ENCODE measurements at places on chromosomes 6 and 20.

- DNase-seq, result no peak
These were observed 52.4 kb upstream of the MRPS10 start for GRCh38 chr6:42269974-42270510.

DNA sequence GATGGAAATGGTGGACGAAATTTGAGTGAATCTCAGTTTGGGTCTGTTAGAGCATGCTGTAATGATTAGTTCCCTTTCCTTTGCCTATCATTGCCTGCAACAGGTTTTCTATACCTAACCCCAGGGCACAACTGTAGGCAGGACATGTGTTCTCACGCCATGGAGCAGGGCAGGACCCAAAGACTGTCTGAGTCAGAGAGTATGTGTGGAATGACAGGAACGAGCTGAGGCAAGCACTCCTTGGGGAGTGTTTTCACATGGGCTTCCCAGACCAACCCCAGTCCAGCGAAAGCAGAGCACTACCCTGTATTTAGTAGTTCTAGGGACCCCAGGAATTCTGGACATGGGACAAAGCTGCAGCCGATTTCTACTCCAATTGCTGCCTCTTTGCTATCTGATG, 234.2 kb downstream of the HACE1 start:
- no peak for DNase-seq

- no peak for DNase-seq
These were observed 138.7 kb downstream of the MYB start for GRCh38 chr6:135319819-135320218.

DNA sequence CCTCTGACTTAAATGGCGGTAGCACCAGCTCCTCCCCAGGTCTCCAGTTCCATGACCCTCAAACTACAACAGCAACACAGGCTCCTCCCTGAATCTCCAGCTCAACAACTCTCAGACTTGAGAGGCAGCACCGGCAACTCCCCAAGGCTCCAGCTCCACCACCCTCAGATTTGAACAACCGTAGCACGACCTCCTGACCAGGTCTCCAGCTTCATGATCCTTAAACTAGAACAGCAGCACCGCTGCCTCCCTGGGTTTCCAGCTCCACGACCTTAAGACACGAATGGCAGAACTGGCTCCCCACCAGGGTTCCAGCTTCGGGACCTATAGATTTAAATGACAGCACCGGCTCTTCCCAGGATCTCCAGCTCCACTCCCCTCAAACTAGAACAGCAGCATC, 325.8 kb downstream of the PREX1 start:
- no peak for DNase-seq

DNA sequence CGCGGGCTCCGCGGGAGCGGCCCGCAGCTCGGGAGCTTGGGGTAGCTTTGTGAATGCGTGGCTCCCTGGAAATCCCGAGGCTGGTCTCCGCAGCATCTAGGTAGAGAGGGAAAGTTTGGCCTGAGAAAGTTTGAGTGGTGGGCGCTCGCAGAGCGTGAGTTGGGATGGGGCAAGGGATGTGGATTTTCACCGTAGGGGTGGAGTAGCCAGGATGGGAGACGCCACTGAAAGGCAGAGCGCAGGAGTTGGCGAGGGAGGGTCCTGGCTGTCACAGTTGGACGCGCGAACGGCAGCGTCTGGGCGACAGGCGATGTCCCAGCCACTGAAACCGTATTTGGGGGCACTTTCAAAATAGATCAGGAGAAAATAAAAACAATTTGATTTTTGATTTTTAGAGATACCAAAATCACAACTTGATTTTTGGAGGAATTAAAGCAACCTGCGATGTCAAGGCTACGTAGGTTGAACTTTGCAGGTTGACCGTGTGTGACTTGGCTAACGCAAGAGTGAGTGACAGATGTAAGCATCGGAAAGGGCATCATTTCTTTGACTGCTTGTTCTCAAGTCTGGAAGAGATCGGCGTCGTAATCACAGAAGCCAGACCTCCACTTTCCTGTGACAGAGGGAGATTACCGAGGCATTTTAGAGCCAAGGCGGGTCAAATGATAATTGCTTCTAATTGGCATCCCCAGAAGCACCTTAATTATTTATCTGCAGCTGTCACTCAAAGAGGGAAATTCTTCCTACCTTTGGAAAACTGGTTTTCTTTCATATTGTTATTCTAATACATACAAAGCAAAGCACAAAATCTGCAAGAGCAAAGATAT, 646 bp downstream of the HEY2 start:
- DNase-seq, result no peak

Data from left forelimb (tissue), 1 donor.